ENCODE measurements at places on chromosomes 5 and 9.

DNA sequence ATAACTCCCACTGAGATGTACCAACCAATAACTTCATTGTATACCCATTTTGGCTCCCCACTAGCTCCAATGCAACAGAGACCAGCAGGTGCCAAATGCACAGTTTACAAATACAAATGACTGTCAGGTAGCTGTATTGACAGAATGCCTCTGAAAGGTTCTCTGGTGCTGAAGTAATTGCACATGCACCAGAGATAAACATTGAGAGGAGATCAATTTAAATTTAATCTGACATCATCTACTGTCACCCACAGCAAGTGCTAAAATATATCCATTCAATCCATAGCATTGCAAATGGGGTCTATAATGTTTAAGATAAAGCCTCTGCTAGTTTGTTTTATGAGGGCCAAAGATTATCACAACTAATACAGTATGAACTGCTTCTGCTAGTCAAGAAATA lies 80.2 kb downstream of the STX17 start:
- peak; percentile 11 for DNase-seq

DNA sequence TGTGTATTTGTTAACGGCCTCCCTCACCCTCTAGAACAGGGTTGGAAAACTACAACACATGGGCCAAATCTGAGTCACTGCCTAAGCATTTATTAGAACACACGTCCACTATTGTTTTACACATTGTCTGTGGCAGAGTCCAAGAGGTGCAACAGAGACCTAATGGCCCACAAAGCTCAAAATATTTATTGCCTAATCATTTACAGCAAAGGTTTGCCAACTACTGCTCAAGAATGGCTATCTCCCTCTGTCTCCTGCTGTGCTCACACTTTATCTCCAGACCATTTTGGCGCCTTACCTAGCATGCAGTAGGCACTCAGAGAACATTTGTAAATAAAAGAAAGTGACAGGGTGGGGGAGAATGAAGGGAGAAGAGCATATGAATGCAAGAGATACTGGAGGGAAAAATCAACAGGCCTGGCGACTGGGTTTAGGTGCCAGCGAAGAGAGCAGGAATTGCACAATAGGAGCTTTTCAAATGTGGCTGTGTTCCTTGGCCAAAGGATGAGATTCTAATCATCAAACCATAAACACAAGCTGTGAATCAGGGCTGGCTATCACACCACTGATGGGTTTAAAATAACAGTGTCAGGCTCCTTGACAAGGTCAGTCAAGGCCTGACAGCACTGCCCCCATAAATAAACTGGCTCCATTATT lies 80.3 kb downstream of the EPB41L4A start:
- peak; percentile 15 for DNase-seq

DNA sequence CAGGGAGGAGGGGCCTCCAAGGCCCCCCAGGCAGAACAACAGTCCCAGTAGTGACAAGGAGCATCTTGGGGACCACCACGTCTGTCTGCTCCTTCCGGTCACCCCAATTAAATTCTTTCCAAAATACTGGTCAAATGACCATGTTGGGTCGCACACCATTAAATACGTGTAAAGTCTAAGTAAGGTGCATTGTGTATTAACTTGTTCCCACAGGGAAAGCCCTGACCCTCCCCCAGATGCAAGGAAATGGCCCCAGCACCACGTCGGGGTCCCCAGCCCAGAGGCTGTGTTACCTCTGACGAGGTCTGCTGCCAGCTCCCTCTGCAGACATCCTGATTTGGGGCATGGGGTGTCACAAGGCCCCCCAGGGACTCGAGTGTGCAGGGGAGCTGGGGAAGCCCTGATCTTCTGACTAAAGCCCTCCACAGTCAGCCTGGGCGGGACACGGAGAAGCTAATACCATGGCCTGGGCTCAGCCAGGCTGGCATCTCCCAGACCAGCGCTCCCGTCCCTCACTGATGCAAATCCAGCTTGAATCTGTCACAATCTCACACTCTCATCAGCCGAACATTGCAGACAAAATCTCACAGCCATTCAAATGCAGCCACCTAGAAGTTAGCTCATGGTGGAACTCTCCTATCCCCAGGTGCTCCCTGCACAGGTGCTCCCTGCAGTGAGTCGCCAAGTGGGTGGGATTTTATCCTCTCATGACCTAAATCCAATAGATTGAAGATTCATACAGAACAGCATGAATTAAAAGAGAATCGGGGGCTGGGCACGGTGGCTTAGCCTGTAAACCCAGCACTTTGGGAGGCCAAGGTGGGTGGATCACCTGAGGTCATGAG lies 13.6 kb downstream of the TERT start:
- DNase-seq, result no peak

DNA sequence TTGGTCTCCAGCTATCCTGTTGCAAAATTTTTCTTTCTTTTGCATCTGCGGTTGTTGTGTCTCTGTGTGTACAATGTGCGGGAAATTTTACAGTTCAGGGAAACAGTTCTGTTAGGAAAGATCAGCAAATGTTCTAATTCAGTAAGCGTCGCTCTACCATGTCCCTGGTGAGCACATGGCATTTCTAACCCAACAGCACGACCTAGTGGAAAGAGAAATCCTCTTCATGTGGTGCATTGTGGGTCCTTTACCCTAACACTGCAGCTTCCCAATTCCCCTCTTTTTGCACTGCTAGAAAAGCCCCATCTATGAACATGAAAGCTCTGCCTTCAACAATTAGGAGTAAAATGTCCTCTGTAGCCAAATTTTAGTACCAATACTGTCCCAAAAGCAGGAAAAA lies 974.2 kb upstream of the CDH9 start:
- no peak for DNase-seq

GRCh38 chr5:131528682-131529081 lies 106.3 kb downstream of the RAPGEF6 start:
- DNase-seq, result no peak

- DNase-seq, result peak; percentile 10
These were observed 150.9 kb downstream of the OSTF1 start for GRCh38 chr9:75239176-75239575.

DNA sequence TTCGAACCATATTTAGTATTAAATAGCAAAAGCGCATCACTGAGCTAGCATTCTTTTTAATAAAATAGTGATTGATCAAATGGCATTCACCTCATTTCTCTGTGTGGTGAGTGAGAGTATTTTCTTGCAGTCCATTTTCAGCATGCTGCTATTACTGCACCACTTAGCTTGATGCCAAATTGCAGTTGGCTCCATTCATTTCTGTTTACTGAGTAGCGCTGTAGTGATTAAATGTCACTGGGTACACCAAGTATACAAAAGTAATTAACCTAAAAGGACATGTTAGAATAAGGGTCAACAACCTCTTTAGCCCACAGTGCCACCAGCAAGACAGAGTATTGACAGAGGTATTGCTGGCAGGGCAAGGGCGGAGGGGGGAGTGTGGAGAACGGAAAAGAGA lies 122.0 kb downstream of the TLE4 start:
- peak; percentile 56 for DNase-seq

GRCh38 chr9:124799274-124800006 lies 22.5 kb downstream of the OLFML2A start:
- no peak for DNase-seq

DNA sequence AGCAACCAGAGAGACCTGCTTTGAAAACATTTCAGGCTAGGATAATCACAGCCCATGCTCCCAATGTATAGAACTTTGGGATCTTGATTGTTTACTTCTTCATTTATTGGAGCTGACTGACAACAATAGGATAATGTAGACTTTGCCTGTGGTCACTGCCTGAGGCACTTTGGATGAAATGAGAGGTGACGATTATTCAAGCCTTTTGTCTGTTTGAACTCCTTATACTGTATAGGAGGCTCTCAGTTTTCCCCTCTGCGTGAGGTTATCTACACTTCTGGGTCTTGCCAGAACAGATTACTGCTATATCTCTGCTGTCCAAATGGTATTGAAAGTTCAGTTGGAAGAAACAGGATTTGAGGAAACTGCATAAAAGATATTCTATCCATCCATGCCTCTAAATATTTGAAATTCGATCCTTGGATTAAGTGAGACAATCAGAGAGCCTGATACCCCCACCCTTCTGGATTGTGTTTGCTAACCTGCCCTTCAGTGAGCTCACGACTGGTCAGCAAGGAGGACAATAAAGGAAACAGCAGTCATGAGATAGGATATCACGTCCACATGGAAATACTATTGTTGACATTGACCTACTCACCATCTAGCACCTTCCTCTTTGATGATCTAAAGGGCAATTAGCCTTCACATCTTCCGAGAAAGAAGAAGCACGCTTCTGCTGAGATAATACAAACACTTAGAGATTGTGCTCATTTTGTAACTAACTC lies 98.1 kb downstream of the DOCK8 start:
- DNase-seq, result no peak

DNA sequence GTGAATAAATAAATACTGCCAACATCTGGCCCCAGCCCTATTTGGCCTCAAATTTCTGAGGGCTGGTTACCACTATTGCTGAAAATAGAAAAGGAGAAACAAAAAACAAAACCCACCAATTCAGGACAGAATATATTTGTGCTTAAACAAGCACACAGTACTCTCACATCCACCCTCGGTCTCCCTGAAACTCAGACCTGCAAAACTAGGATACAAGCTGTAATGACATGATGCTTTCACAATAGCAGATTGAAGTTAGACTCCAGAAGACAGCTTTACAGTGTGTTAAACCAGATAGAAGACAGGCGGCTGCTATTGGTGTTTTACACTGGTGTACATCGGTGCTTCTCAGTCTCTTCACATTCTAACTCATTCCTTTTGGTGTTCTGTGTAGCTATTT lies 214.9 kb upstream of the DMRT1 start:
- DNase-seq, result no peak

- DNase-seq, result no peak
These were observed 88.9 kb downstream of the CYFIP2 start for GRCh38 chr5:157354800-157355199.

DNA sequence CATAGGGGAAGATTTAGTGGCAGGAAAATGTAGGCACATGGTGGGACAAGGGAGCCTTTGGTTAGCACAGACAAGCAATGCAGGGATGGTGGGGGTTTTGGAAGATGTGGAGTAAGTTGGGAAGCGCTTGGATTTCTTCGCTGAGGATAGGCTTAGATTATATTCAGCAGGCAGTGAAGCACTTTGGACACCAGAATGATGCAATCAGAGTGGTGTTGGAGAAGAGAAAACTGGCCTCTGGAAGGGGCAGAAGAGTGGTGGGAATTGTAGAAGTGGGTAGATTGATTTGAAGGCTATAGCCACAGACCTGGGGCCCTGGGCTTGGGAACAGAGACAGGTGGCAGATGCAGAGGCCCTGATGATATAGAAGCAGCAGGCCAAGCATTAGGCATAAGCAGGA lies 28.3 kb downstream of the SLC25A48 start:
- DNase-seq, result no peak

GRCh38 chr5:32018476-32019436 lies 155.4 kb downstream of the GOLPH3 start:
- no peak for DNase-seq

DNA sequence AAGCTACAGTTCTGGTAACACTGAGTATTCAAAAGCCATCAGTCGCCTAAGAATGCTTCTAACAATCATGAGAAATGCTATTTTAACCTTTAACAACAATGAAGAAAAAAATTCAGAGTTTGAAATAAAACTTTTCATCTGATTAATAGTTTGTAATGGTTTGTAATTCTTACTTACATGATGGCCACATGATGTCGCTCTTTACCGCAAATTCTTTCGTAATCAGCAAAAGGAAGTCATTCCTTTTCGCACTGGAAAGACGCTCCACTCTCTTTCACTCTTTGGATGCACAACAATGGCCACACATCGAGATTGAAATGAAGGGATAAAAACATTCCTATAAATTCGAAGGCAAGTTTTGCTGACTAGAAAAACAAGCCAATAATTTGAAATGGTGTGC lies at the start of gene PCDHA7:
TSS of gene PCDHA7 (plus strand) at position 277 of the 400 bp plus-strand sequence. CDS start at position 392, 115 bp downstream.
- no peak for DNase-seq

DNA sequence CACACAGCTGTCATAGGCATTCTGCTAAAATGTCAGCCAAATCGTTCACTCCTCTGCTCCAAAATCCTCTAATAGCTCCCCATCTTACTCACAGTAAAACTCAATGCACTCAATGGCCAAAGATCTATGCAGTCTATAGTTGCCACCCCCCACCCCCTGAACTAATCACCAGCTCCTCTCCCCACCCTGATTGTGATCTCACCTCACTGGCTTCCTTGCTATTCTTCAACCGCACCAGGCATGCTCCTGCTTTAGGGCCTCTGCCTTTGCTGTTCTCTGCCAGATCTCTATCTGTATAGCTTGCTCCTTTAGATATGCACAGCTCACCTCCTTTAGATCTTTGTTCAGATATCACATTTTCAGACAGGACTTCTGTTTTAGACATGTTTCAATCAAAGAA lies 33.2 kb upstream of the SNX2 start:
- DNase-seq, result no peak

DNA sequence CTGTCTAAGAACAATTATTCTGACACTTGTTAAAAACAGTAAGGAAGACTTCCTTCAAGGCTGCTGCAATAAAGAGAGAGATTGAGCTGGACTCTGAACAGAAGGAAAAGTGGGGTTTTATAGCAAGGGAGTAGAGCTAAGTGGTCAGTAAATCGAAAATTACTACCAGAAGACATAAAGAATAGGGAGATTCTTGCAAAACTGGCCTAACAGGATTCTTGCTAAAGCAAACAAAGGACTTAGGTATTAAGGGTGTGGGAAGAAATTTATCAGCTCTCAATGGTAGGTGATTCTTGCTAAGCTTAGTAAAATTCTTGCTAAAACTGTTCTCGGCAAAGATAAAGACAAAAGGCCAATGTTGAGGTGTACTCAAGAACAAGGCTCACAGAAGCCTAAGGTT lies 300.5 kb downstream of the SLCO4C1 start:
- no peak for DNase-seq

DNA sequence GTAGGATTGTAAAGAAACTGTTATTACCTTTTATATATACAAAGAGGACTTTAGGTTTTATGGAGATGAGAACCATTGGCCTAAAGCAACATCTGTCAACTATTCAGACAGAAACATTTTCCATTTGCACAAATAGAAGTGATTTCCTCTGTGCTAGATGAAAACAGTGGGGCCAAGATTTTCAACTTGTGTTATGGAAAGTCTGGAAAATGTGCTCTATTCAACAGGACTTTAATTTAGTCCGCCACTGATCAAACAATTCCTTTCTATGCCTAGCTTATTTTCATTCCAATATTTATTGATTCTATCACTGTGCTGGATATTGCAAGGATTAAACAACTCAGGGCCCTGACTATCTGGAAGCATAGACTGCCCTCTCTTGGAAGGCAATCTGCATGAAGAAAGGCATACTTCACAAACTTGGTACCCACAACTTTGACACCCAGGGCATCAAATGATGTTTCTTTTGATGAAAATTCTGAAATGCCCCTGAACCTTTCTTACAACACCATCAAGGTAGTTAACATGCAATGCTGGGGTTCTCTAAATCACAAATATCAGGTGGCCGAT lies 126.6 kb upstream of the HMHB1 start:
- DNase-seq, result no peak

GRCh38 chr5:180670586-180671359 lies 21.4 kb upstream of the FLT4 start:
- DNase-seq, result peak; percentile 7

GRCh38 chr9:84404095-84404686 lies 63.6 kb upstream of the SLC28A3 start:
- DNase-seq, result peak; percentile 19

- DNase-seq, result no peak
These were observed 55.3 kb downstream of the JAKMIP2 start for GRCh38 chr5:147727200-147727599.

GRCh38 chr9:36436909-36437308 lies 36.8 kb upstream of the RNF38 start:
- DNase-seq, result peak; percentile 35

GRCh38 chr9:99369327-99369722 lies 147.2 kb downstream of the SEC61B start:
- no peak for DNase-seq

GRCh38 chr5:94433397-94434163 lies 184.8 kb downstream of the KIAA0825 start:
- no peak for DNase-seq

GRCh38 chr5:172497591-172498255 lies 43.4 kb upstream of the SH3PXD2B start:
- DNase-seq, result no peak

All from NCI-H1417 (cell line).